HT1080 (cell line): ENCODE measurements at places on chromosomes 2 and 18.

DNA sequence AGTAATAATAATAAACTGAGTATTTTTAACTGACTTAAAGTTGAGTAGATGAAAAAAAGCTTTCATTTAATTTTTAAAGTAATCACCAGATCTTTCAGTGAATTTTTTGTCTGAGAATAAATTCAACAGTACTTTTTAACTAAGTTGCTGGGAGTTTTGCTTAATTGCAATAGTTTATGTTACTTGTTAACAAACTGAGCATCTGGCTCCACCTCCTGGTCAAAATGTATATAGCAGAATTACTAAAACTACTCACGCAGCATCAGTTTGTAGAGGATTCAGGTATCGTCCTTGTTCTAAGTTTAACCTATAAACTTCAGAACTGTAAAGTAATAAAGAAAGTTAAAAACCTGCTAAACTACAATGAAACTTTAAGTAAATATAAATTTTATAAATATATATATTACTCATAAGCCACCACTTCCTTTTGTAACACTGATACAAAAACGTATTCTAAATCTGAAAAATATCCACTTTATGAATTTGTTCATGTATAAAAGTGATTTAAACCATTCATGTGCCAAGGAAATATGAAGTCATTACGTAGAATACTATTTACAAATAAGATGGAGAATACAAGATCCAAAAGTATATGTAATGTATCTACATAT is 21.3 kb downstream of the NOL10 start:
- DNase-seq = peak; percentile 46

GRCh38 chr2:218332920-218333645 is 23.6 kb upstream of the CATIP start:
- DNase-seq = no peak

DNA sequence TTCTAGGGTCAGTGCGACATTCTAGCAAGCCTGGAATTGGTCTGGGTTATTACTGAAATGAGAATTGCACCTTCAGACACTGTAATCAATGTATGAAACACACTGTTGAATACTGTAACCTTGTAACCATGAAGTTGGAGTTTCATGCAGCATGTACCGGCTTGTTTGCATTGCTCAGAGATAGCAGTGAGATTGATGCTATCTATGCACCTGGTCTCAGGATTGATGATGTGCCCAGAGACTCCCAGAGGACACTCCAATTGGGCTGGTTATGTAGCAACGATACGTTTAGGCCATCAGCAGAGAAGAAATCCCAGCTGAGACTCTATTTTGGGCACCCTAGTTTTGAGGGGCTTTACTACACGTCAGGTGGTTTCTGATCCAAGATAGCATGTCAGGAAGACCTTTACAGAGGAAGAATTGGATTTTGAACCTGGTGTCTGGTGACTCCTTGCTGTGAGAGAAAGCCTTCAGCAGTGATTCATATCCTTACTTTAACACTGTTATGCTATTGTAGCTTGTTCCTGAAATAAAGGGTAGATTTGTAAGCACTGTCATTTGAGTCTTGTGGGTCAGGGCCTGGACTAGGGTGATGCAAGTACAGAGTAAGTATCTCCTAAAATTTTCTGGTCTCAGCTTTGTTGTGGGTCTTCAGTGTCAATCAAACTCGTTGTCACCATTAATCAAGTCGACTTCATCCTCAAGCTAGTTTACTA is 305.1 kb upstream of the GULP1 start:
- DNase-seq = peak; percentile 71

- DNase-seq = no peak
These were observed 279.2 kb downstream of the CYRIA start for GRCh38 chr2:16386431-16386830.

DNA sequence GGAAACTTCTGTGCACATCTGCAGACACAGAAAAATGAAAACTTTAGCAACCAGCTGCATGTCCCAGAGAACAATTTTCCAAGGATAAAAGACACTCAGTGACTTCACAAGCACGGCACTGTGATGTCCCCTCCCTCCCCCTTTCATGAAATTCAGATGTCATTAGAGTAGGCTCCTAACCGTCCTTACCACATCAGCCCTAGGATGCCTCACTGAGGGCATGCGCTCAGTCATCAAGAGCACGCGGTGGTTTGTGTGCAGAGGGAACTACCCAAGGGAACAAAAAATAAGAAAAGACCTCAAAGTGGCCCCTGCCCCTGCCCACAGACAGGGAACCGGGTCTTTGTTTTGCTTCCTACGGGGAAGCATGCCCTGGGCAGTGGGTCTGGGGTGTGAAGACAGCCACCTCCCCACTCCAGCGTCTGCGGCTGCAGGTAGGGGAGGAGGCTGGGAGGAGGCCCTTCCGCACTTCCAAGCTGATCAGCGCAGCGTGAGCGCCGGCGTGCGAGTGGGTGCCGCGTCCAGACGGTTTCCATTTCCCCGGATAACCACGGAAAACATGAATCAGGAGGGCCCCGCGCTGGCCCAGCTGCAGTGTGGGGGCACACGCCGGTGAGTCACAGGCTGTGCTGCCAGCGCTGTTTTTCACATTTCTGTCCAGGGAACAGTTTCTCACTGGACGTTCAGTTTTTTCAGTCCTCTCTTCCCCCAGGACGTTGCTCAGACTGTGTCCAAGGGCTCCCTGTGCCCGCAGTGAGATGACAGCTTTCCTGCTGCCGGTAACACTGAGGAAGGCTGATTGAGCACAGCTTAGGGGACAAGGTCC is 70.6 kb downstream of the COPS8 start:
- DNase-seq = peak; percentile 57

DNA sequence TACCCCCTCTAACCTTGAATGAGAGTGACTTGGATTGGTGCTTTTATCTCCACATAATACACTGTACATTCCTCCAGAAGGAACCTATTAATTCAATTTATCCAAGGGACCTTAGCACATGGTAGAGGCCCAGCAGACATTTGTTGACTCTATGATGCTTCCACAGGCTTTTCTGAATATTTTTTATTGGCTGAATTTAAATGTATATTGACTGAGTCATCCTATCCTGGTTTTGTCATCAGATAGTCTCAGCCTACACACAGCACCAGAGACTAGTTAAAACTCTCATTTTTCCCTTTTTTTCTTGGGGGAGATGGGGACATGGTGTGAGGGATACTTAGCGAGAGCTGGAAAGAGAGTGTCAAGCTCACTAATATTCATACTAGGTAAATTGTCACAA is 101.6 kb downstream of the LRRC30 start:
- peak; percentile 54 for DNase-seq

DNA sequence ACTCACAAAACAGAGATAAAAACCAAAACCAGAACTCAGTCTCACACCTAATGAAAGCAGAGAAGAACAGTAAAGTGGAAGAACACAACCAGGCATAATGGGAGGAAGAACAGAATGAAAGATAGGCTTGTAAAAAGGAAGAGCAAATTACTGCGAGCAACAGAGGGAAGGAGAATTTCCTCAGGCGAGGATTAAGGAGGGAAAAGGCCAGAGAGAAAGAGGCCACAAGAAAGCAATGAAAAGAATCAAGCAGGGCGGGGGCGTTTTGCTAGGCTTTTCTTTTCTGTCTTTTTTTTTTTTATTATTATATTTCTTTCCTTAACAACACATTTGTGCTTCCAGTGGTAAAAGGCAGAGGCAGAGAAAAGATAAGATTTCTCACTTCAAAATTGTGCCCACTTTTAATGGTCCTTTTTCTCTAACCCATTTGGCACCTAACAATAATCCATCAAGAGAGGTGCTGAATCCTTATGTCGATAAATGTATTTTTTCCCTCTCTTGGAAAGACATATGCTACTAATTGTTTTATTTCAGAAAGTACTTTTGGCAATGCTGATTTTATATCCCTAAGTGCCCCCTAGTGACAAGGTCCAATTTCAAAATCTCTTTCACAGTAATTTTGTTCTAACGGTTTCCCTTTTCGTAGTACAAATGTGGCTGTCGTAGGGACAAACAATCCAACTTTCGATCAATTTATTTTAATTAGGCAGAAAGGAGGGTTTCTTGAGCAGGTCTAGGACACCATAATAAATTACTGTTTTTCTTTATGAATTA is 138.7 kb upstream of the AQP4 start:
- DNase-seq = no peak

GRCh38 chr18:74064510-74064909 is 83.1 kb downstream of the FBXO15 start:
- DNase-seq = no peak

GRCh38 chr2:233428008-233428407 is 73.7 kb downstream of the DGKD start:
- DNase-seq = no peak

DNA sequence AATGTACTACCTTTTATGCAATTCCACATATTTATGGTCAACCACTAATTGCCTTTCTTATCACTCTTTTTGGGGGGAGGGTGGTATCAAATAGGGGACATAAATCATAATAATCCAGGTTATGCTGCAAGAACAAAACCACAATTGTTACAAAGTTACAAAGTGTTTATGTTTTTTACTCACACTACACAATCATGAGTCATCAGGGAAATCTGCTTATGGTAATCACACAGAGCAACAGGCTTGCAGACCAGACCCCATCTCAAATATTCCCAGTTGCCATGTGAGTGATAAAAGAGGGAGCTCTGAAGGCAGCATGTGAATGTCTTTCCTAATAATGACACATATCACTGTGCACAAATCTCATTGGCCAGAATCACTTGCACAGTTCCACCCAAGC is 304.7 kb upstream of the TMEFF2 start:
- DNase-seq = peak; percentile 25

- DNase-seq = no peak
These were observed 6.0 kb downstream of the EDAR start for GRCh38 chr2:108983061-108983460.

- no peak for DNase-seq
These were observed 11.7 kb upstream of the GRHL1 start for GRCh38 chr2:9939587-9940485.
